ENCODE measurements at places on chromosomes 1 and 21.

GRCh38 chr1:19336543-19336942 lies 24.4 kb downstream of the SLC66A1 start:
- peak; percentile 90 for ATAC-seq

- no peak for ATAC-seq
These were observed 5.1 kb upstream of the NAV1 start for GRCh38 chr1:201533836-201534235.

- no peak for ATAC-seq
These were observed 3.3 kb downstream of the GLIS1 start for GRCh38 chr1:53735681-53736080.

DNA sequence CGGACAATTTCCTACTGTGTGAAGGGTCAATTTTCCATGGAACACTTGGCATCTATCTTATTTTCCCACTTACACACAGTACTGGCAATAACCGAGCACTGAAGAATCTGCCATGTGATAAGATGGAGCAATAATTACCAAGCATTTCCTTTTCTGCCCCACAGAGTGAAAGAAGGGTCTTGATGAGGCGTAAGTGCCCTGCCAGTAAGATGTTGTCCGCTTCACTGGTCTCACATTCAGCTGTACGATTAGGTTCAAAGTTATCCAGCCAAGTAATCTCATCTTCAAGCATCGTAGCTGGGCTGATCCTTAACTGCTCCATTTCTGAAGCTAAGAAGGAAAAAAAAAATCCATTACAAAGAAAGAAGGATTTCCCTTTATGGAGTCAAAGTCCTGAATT lies 67.8 kb downstream of the PCSK9 start:
- ATAC-seq = no peak

- no peak for ATAC-seq
These were observed 7.9 kb downstream of the H6PD start for GRCh38 chr1:9242338-9242969.

DNA sequence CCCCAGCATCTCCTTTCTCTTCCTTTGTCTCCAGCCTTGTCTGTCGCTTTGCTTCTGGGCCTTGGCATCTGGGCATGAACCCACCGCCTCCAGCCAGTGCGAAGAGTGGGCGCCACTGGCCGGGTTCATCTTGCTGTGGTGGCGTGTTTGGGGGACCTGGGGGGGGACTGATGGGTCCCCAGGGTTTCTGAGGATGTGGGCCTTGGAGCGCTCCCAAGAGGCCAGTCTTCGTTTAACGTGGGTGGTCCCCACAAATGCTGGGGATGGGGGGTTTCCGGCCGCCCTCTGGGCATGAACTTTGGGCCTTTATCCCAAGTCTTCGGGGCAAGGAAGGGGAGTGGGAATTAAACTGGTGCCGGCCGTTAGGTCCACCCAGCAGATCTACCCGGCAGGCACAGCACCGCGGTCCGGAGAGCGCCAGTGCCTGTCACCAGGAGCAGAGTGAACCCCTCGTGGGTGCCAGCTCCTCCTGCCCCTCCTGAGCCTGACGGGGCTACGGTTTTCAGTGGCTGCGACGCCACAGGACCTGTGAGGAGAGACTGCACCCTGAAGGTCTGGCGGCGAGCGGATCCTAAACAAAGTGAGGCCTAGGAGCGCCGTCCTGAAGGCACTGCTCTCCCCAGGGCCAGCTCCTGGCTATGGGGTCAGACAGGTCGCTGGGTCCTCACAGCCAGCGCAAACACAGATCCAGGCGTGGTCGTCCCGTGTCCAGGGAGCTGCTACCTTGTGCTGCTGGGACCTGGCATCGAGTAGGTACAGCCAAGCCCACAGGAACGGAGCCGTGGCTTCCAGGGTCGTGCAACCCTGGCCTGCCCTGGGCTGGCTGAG lies 12.1 kb upstream of the C1orf174 start:
- ATAC-seq = no peak

DNA sequence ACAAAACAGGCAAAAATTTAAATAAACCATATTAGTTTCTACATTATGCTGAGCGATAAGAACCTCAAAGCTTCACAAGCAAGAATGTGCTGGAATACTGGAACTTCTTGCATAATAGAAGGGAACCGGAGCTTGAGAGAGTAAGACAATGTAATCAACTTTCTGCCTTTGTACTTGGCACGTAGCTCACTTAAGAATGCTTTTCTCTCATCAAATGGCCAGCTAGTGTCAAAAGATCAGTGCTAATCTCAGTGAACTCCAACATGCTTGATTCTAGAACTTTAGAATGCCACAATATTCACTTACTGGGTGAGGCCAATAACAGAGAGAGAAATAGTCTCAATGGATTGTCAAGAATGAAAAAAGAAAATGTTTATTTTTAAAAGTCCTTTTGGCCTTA lies 486.1 kb upstream of the LRRC7 start:
- no peak for ATAC-seq

- peak; percentile 37 for ATAC-seq
These were observed 57.8 kb downstream of the ZNF281 start for GRCh38 chr1:200351826-200352549.
